Activated CD4-positive, alpha-beta T cell treated with anti-CD3 and anti-CD28 coated beads, Interleukin-2, amount 50 U/mL, for 16 hours (primary cell): ENCODE measurements at places on chromosomes 11 and 22.

- DNase-seq = no peak
Measured at GRCh38 chr22:23386822-23387580, 193.1 kb downstream of the IGLL1 start.

DNA sequence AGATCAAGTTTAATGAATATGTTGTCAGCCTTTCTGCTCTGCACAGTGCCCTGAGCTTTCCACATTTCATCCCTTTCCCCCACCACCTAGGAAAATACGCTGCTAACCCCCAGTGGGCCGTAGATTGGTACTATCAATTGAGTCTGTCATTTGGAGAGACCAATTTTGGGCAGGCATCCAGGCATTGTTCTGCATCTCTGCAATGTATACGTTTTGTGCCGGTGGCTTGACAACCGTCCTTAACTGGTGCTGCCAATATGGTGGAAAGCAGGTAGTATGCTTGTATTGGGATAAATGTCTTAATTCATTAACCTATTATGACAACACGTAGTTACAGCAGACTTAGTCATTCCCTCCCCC lies 1.3 kb downstream of the ELMOD1 start:
- no peak for DNase-seq

DNA sequence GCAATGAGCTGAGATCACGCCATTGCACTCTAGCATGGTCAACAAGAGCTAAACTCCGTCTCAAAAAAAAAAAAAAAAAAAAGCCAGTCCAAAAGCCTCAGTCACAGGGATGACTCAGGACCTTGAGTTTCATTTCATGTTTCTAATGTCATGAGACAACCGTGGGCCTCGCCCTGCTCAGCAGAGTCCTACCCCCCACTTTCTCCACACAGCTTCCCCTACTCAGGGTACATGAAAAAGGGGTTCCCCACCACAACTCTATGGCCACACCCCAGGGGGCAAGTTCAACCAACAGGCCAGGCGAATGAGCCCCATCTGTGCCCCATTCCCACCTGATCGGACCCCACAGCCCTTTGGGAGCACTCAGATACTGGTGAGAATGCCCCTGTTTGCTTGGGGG lies 24.3 kb upstream of the ADA2 start:
- DNase-seq = peak; percentile 68

DNA sequence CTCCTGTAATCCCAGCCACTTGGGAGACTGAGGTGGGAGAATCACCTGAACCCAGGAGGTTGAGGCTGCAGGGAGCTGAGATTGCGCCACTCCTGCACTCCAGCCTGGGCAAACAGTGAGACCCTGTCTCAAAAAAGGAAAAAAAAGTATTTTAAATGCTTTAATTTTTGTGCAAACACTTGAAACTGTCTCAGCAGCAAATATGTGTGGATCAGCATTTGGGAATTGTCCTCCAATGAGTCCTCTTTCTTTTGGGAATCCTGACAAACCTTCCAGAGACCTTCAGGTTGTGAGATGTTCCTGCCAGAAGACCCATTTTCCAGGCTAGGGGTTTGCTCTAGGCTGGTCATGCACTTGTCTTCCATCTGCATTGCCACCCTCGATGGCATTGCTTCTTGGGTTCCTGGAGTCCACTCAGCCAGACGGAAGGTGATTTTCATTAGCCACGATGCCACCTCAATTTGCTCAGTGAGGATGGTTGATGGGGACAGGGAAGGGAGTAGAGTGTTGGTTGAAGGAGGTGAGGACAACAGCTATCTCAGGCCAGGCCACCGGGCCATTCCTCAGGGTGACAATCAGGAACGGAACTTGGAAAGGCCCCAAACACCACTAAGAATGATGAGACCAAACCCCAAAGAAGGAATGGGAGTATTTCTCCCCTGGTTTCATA lies 55.4 kb downstream of the ST14 start:
- no peak for DNase-seq

DNA sequence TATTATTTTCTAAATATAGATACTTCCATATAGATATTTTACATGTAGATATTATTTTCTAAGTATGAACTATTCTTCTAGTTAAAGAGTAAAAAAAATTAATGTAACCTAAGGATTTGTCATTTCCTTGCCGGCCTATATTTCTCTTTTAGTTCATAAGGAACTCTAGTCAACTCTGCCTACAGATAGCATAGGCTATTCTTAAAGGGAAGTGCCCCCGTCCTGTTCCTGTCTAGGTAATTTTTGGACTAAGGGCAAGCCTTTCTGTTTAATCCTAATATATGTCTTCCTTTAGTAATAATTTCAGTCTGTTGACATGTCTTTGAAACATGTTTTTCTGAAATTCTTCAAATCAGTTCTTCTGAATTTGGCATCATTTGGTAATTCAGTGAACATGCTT lies 161.9 kb downstream of the C11orf91 start:
- DNase-seq = no peak

DNA sequence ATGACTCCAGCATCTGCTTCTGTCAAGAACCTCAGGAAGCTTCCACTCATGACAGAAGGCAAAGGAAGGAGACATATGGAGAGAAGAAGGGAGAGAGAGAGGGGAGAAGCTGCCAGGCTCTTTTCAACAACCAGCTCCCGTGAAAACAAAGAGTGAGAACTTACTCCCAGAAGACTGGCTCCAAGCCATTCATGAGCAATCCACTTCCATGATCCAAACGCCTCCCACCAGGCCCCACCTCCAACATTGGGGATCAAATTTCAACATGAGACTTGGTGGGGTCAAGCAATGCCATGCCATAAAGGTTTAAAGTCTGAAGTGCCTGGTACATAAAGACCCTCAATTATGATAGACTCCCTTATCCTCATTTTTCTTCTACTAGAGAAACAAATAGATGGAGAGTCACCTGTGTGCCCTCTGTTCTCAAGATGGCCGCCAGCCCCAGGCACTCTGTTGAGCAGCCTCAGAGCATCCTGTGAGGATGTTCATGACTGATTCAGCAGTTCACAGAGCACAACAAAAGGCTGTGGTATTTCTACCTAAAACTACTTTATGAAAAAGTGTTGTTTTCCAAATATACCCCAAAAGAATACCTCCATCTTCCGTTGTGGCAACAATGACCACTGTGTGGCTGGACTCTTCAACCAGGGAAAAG lies 69.0 kb upstream of the CRTAM start:
- no peak for DNase-seq

DNA sequence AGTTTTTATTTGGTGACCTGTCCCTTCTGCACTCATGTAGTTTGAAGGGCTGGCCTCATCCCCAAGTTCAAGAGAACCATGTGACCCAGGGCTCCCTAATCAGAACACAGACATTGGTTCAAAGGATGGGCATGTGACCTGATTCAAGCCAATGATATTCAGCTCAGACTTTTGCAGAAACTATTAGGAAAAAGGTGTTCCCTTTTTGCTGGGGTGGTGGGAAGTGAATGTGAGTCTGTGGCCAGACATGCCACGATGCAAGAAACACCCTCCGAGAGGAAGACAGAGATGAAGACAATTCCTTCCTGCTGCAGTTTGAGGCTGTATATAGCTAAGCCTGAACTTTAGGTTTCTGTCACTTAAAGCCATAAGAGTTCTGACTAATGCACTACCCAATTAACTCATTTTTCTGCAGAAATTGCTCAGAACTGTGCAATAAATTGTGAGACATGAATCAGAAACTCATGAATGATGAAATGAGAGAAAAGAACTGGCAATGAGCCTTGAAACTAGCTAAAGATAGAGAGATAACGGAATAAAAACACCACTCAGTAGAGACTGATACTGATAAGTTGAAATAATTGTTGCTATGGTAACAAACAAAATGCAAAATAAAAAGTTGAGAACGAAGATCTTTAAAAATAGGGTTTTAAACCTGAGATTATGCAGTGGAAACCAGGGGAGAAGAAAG lies 9.2 kb upstream of the MAPK1 start:
- DNase-seq = peak; percentile 94

- peak; percentile 90 for DNase-seq
Measured at GRCh38 chr11:67436459-67437081, 912 bp downstream of the PTPRCAP start.

- no peak for DNase-seq
Measured at GRCh38 chr11:62892077-62892922, 11.6 kb downstream of the SLC3A2 start.

- no peak for DNase-seq
Measured at GRCh38 chr11:135036488-135037297, 624.7 kb upstream of the B3GAT1 start.

DNA sequence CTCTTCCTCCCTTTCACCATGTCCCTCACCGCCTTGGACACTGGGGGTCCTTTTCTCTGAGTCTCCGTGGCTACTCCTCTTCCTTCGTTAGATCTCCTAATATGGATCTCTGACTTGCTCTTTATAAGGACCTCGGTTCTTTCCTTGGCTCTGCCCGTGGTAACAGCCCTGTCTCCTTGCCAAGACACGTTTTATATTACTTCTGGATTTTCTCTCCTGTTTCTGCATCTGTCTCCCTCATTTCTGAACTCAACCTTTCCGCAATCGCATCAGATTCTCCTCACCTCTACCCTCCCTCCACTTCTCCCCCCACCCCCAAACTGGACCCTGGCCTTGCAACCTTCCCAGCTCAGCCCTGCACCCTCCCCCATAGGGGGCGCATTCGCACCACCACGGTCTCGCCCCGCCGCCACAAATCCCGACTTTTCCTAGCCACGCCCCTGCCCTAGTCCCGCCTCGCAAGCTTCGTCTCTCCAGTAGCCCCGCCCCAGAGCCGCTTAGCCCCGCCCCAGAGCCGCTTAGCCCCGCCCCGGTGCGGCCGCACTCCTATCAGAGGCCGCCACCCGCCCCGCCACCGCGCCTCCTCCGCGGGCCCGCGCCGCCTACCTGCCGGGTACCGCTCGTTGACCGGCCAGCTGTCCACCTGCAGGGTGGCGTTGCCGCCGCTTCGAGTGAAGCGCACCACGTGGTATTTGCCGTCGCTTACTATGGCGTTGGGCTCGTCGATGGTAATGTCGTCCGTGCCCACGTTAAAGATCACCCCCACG lies 39.0 kb downstream of the SLC22A12 start:
- DNase-seq = no peak

- DNase-seq = no peak
Measured at GRCh38 chr11:112597286-112597790, 336.7 kb upstream of the PLET1 start.

DNA sequence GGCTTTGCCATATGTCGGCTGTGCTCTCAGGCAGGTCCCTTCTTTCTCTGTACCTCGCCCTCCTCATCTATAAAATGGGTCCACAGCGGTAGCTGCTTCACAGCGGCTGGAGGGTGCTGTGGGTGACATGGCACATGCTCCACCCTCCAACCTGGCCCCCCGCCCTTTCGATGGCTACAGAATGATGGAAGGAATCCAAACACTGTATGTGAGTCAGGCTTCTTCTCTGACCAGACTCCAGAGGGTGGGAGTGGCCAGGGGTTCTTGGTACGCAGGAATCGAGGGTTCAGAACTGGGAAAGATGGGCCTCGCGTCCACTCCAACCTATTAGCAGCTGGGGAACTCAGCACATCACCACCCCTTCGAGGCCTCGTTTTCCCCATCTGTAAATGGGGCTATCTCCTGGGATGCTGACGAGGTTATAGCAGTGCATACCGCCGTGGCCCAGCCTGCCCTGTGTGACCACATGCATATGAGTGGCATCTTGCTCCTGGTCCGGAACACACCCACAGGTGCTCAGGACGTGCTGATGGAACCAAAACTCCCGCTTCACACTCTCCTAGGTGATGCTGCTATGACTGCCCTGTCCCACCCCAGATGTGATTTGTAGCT lies 26.4 kb downstream of the MN1 start:
- DNase-seq = no peak

- no peak for DNase-seq
Measured at GRCh38 chr22:36924151-36924698, 10.8 kb downstream of the CSF2RB start.

DNA sequence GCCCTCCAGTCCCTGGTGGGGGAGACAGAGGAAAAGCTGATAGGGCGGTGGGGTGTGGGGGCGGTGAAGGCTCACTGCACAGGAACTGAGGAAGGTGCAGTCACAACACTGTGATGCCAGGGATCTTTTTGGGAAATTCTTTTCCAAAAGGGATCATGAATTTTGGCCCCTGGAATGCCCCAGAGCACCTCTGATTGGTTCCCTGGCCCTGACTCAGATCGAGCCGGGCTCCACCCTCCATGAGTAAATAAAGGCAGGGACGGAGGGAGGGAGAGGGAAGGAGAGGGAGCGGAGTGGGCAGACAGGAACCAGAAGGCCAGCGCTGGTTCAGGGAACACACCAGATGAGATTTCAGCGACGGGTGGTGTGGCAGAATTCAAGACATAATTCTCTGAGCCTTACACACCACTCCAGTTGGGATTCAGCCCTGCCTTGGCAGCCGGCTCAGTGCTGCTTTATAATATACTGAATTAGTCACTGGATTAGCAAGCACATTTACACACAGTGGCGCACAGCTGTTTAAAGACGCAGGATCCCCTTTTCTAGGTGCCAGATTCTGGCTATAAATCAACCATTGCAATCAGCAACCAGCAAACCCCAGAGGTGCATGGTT lies 80.3 kb downstream of the ETS1 start:
- DNase-seq = peak; percentile 65

GRCh38 chr11:38019072-38019775 lies 1421.2 kb upstream of the RAG2 start:
- DNase-seq = no peak

DNA sequence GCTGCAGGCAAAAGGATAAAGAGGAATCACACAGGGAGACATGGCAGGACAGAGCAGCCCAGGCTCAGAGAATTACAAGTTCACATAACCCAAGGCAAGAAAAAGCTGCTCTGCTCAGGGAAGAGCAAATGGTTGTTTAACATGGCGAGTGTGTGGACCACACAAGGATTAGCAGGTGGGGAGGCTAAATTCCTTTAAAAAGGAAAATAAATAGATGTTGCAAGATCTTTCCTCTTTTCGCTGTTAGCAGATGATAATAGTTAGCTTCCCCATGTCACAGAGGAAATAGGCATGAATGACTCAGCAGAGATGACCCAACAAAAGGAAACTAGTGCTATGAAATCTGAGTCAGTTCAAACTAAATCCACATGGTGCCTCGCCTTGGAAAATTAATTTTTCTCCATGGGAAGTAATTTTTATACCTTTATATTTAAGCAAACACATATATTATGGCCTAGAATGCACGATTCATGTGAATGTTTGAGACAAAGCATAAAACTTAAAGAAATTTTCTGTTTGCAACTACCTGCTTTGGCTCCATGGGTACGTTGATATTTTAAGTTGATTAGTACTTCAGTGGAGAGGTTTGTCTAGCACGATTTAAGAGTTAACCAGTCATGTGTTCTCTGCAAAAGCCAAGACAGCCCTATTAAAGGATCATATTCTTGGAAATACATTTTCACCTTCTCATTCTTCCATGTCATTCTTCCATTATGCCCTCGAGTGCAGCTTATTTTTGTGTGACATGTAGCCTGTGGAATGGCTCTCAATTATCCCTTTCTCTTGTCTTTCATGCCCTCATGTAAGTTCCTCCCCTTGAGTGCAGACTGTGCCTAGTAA lies 38.5 kb upstream of the FJX1 start:
- DNase-seq = no peak

- DNase-seq = no peak
Measured at GRCh38 chr11:118922745-118923627, 2.7 kb downstream of the BCL9L start.

GRCh38 chr22:40997520-40997919 lies 46.3 kb downstream of the RBX1 start:
- DNase-seq = no peak
